HCT116 (cell line): ENCODE measurements at places on chromosomes 3 and 15.

- peak; percentile 65 for DNase-seq
- H3K27ac ChIP-seq: peak overlapping the region; percentile 26
- peaks cover 22% of the 10 kb centered on the region for H3K36me3 ChIP-seq
Observed at GRCh38 chr15:65902373-65902772, 33.1 kb downstream of the RAB11A start.

DNA sequence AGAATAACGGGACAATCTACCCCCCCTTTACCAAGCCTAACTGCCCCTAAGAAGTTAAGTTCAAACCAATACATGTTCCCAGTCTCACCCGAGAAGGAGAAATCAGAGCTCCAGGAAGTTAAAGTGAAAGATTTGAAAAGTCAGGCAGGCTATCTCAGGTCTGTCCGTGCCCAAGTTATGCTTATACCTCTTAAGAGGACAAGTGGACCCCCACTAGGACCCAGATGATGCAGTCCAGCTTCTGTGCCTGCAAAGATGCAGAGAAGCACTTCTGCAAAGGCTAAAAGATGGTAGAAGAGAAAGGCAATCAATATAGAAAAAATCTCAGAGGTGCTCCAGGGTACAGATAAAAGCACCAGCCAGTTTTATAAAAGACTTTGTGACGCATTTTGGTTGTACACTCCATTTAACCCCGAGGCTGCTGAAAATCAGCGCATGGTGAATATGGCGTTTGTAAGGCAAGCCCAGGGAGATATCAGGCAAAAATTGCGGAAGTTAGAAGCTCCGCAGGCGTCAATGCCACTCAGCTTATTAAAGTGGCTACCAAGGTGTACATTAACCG lies 9.8 kb upstream of the SLC9C1 start:
- no peak overlapping the region for H3K27ac ChIP-seq
- no peaks in the 10 kb centered on the region for H3K27me3 ChIP-seq
- H3K4me3 ChIP-seq: no peak overlapping the region
- no peak for DNase-seq

- H3K4me1 ChIP-seq: peaks cover 64% of the 10 kb centered on the region
- H3K4me3 ChIP-seq: peak overlapping the region; percentile 98
- H3K36me3 ChIP-seq: peaks cover 17% of the 10 kb centered on the region
- no peak for DNase-seq
- H3K27me3 ChIP-seq: no peaks in the 10 kb centered on the region
Observed at GRCh38 chr3:49019941-49020329, 1.6 kb upstream of the DALRD3 start.

- H3K27me3 ChIP-seq: no peaks in the 10 kb centered on the region
- no peak for DNase-seq
- H3K4me3 ChIP-seq: no peak overlapping the region
- no peaks in the 10 kb centered on the region for H3K4me1 ChIP-seq
Observed at GRCh38 chr3:94513600-94513999, 450.7 kb downstream of the NSUN3 start.
